SJSA1 (cell line): ENCODE measurements at places on chromosomes 16 and 17. TPM values are rescaled to one million over a fixed set of nuclear protein-coding genes. Genes with fewer than 3 reads are reported as not detected.

LRRC36 gene
- not detected in 2 replicates for total RNA-seq

GRCh38 chr17:1491443-1492248, 840 bp downstream of the MYO1C start:
- H3K4me1 ChIP-seq = peaks cover 49% of the 10 kb centered on the region
- no peaks in the 10 kb centered on the region for H3K27me3 ChIP-seq

GRCh38 chr17:10067446-10068143, 130.8 kb downstream of the GAS7 start:
- H3K27ac ChIP-seq = no peak overlapping the region
- no peak for DNase-seq
- no peaks in the 10 kb centered on the region for H3K27me3 ChIP-seq
- H3K36me3 ChIP-seq = no peaks in the 10 kb centered on the region
- H3K4me3 ChIP-seq = no peak overlapping the region
- no peaks in the 10 kb centered on the region for H3K4me1 ChIP-seq

DNA sequence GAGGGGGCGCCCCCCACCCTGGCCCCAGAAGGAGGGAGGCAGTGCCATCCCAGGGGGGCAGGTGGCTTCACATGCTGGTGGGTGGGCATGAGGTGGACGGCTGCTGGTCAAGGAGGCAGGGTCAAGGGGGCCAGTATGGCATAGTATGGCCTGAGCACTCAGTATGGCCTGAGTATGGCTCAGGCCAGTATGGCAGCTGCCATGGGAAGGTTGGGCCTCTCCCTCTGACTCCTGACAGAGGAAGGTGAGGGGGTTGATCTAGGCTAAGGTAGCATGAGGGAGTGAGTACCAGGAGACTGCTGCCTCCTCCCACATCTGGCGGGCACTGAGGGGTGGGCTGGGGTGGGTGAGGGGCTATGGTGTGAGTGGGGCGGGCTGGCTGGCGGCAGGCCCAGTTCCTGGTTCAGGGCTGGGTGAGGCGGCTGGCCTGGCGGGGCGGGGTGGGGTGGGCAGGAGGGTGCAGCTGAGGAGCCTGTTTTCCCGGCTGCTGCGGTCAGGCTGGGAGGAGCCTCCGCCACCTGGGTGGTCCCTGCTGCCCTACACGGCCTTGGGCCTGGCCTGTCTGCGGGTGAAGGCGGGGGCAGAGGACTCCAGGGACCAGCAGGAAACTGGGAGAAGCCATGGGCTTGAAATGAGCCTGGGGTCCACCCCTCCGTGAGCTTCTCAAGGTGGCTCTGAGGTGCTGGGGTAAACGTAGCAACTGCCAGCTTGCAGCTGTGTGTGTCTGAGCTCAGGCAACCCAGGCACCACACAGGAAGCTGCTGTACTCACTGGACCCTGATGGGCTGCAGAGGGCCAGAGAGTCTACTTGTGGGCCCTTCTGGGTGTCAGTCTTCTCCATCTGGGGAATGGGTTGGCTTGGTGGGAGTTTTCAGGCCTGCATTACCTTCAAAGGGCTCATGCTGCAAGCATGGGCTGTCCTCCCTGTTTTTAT, 57.0 kb downstream of the RAI1 start:
- H3K27me3 ChIP-seq = no peaks in the 10 kb centered on the region
- peaks cover 80% of the 10 kb centered on the region for H3K4me1 ChIP-seq
- no peak overlapping the region for H3K4me3 ChIP-seq
- H3K36me3 ChIP-seq = peaks cover 14% of the 10 kb centered on the region

DNA sequence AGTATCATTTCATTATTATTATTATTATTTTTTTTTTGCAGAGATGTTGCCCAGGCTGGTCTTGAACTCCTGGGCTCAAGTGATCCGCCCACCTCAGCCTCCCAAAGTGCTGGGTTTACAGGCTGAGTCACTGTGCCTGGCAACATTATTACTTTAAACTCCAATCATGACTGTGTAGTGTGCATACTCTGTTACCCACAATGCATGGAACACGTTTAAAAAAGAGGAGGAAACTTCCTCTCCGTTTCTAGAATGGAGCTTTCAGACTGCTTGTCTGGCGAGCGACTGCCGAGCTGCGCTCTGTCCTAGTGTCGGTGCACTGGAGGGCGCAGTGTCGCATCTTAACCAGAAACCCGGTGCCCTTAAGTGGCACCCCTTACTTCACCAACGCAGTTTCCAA, 22.1 kb upstream of the FASN start:
- H3K27ac ChIP-seq = no peak overlapping the region; the same call in 1 of the 2 replicates
- peaks cover 43% of the 10 kb centered on the region for H3K4me1 ChIP-seq
- no peak for DNase-seq
- H3K27me3 ChIP-seq = no peaks in the 10 kb centered on the region
- no peak overlapping the region for H3K4me3 ChIP-seq
- H3K36me3 ChIP-seq = no peaks in the 10 kb centered on the region

DNA sequence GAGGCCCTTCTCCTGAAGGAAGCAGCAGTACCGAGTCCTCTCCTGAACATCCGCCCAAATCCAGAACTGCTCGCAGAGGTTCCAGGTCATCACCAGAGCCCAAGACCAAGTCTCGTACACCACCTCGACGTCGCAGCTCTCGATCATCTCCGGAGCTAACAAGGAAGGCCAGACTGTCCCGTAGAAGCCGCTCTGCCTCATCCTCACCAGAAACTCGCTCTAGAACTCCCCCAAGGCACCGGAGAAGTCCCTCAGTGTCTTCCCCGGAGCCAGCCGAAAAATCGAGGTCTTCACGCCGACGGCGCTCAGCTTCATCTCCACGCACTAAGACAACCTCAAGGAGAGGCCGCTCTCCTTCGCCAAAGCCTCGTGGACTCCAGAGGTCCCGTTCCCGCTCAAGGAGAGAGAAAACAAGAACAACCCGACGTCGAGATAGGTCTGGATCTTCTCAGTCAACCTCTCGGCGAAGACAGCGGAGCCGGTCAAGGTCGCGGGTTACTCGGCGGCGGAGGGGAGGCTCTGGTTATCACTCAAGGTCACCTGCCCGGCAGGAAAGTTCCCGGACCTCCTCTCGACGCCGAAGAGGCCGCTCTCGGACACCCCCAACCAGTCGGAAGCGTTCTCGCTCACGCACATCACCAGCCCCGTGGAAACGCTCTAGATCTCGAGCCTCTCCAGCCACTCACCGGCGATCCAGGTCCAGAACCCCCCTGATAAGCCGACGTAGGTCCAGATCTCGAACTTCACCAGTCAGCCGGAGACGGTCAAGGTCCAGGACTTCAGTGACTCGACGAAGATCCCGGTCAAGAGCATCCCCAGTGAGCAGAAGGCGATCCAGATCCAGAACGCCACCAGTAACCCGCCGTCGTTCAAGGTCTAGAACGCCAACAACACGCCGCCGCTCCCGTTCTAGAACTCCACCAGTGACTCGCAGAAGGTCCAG, 11.3 kb downstream of the ELOB start:
- H3K4me3 ChIP-seq = no peak overlapping the region
- H3K27ac ChIP-seq = no peak overlapping the region
- no peak for DNase-seq
- peaks cover 100% of the 10 kb centered on the region for H3K36me3 ChIP-seq

- H3K4me3 ChIP-seq = no peak overlapping the region
- H3K27me3 ChIP-seq = no peaks in the 10 kb centered on the region
- peaks cover 26% of the 10 kb centered on the region for H3K36me3 ChIP-seq
Observed at GRCh38 chr17:47946929-47947397, 5.6 kb downstream of the PNPO start.

GRCh38 chr17:59815965-59816364, 76.8 kb downstream of the TUBD1 start:
- H3K36me3 ChIP-seq = peaks cover 22% of the 10 kb centered on the region
- no peak overlapping the region for H3K4me3 ChIP-seq
- DNase-seq = no peak
- peaks cover 37% of the 10 kb centered on the region for H3K4me1 ChIP-seq
- peak overlapping the region; percentile 73 for H3K27ac ChIP-seq
- no peaks in the 10 kb centered on the region for H3K27me3 ChIP-seq

DNA sequence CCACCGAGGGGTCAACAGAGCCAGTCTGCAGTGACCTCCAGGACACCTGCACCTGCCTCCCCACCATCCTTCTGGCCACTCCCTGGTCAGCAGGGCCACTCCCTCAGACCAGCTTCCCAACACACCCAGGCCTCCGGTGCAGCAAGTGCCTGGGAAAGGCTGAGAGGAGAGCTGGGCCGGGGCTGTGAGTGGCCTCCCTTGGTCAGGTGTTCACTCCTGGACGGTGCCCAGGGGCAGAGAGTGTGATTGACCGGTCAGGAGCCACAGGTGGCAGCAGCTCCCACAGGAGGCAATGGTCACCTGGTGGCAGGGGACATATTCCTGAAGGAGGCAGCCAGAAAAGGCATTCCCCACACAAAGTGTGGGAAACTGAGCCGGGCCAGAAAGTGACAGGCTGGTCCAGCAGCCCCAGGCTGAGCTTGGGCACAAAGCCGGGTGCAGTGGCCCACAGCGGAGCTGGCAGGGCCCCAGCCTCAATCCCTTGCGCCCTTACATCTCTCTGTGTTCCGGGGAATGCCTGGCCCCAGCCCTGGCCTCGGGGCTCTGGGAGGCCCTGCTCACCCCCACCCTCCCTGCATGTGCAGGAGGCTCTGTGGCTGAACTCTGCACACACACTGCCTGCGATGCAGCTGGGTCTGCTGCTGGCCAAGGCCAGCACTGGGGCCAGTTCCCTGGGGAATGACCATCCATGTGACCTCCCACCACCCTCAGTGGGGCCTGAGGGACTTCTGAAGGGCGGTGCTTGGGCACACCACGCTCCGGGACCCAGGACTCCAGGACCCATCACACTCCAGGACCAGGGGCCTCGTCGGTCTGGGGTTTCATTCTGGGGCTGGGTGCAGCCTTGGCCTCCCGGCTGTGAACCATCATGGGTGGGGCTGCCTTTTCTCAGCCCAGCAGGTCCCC, 1.2 kb upstream of the C17orf99 start:
- no peak overlapping the region for H3K27ac ChIP-seq
- H3K36me3 ChIP-seq = no peaks in the 10 kb centered on the region
- H3K4me3 ChIP-seq = no peak overlapping the region
- peaks cover 13% of the 10 kb centered on the region for H3K4me1 ChIP-seq
- DNase-seq = no peak
- H3K27me3 ChIP-seq = no peaks in the 10 kb centered on the region

DNA sequence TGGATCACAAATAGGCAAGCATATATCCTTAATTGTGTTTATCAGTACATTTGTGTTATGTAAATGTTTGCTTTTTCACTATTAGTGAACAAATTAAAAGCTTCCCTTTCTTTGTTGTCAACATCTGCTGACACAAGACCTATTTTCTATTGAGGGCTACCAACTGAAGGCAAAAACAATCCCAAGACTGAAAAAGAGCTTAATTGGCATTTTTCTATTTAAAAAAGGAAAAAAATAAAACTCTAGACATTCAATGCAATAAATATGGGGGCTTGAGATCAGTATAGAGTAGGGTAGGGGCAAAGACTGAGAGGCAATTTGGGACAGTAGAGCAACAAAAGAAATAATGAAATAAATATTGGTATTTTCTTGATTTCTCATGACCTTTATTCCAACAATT, 24.2 kb downstream of the OMG start:
- peaks cover 36% of the 10 kb centered on the region for H3K4me1 ChIP-seq
- H3K4me3 ChIP-seq = no peak overlapping the region
- H3K27ac ChIP-seq = no peak overlapping the region
- no peaks in the 10 kb centered on the region for H3K27me3 ChIP-seq

DNA sequence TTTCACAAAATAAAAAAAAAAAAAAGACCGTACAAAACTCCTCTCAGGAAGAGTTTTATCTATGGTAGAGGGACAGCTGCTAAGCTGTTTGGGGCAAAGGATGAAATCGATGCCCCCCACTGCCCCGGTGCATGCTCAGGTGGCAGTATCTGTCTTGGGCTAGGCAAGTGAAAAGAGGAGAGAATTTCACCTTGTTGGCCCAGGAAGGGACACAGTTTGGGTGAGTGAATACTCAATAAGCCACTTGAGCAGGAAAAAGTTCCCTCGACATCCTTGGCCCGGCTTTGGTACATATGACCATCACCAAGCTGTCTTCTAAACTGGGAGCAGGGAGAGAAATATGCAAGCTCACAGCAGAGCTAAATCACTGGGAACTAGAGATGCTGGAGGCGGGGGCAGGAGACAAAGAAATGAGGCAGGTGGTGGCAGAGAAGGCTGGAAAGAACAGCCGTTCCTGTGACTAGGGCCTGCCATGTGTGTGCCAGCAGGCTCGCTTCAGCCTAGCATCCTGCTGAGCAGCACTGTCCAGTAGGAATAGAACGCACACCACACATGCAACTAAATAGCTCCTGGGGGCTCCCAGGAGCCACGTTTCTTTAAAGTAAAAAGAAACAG, 8.2 kb upstream of the EIF1 start:
- H3K27ac ChIP-seq = no peak overlapping the region
- no peak overlapping the region for H3K4me3 ChIP-seq
- no peak for DNase-seq
- H3K4me1 ChIP-seq = peaks cover 15% of the 10 kb centered on the region

GRCh38 chr16:11328172-11329070, 16.8 kb upstream of the RMI2 start:
- DNase-seq = peak; percentile 88
- peak overlapping the region; percentile 8 for H3K4me3 ChIP-seq
- H3K36me3 ChIP-seq = no peaks in the 10 kb centered on the region

DNA sequence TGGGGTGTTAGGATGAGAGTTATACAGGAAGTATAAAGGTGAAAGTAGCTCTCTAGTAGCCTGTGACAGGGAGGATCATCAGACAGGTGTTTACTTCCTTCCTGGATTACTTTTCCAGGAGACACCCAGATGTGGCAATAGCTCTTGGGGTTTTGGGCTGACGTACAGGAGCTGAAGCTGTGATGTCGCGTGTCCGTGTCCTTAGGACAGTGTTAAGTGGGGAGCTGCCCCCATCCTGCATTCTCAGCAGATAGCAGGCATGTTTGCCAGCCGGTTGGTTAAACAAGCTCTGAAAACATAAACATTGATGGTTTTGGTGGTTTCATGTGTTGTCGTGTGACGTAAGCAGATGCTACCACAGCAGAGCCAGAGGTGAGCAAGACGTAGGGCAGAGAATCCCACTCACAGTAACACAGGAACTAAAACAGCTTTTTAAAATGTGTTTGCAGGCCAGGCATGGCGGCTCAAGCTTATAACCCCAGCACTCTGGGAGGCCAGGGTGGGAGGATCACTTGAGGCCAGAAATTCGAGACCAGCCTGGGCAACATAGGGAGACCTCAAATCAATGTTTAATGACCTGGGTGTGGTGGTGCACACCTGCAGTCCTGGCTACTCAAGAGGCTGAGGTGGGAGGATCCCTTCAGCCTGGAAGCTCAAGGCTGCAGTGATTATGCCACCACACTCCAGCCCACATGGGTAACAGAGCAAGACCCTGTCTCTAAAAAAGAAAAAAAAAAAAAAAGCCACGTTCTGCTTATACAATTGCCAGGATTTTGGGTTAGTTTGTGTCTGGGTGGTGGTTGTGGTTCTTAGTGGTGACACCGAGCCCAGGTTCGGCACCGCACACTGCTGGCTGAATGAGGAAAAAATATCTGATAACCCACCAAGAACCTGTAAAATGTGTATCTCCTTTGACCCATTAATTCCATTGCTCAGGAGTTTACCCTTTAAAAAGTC, 18.2 kb upstream of the IL17C start:
- H3K4me1 ChIP-seq = peaks cover 40% of the 10 kb centered on the region
- peak overlapping the region; percentile 25; the same call in 1 of the 2 replicates for H3K27ac ChIP-seq
- no peaks in the 10 kb centered on the region for H3K27me3 ChIP-seq
- peak; percentile 82 for DNase-seq
- H3K36me3 ChIP-seq = peaks cover 80% of the 10 kb centered on the region
